ENCODE measurements at places on chromosomes 2 and 18.

DNA sequence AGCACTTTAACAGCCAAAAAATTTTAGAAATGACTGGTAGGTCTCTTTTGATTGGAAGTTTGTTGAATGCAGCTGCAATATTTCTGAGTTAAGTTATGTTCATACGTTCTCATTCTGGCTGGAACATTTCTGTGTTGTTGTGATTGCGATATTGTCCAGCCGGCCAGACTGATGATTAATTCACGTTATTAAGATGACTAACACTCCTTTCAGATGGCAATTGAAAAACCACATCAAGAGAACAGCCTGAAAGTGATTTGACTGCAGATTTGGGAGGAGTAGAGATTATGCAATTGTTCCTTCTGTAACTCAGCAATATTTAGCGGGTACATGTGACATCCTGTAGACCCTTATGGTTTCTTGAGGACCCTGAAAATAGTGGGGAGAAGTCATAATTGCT is 133.7 kb downstream of the FBXO15 start:
- no peak for DNase-seq

- DNase-seq = no peak
Observed at GRCh38 chr2:174967691-174968260, 37.4 kb downstream of the CHN1 start.

GRCh38 chr18:24009651-24010333 is 4.8 kb upstream of the TTC39C start:
- DNase-seq = no peak

GRCh38 chr2:198100346-198100745 is 296.0 kb downstream of the PLCL1 start:
- DNase-seq = no peak

GRCh38 chr18:63963615-63964256 is 6.1 kb upstream of the SERPINB8 start:
- no peak for DNase-seq

- no peak for DNase-seq
Observed at GRCh38 chr2:67752199-67752598, 310.6 kb downstream of the C1D start.

- DNase-seq = no peak
Observed at GRCh38 chr2:101145406-101145805, 5.8 kb downstream of the TBC1D8 start.

GRCh38 chr18:45958730-45959129 is 8.4 kb downstream of the EPG5 start:
- DNase-seq = no peak

GRCh38 chr2:54525321-54525720 is 69.2 kb downstream of the SPTBN1 start:
- DNase-seq = no peak

DNA sequence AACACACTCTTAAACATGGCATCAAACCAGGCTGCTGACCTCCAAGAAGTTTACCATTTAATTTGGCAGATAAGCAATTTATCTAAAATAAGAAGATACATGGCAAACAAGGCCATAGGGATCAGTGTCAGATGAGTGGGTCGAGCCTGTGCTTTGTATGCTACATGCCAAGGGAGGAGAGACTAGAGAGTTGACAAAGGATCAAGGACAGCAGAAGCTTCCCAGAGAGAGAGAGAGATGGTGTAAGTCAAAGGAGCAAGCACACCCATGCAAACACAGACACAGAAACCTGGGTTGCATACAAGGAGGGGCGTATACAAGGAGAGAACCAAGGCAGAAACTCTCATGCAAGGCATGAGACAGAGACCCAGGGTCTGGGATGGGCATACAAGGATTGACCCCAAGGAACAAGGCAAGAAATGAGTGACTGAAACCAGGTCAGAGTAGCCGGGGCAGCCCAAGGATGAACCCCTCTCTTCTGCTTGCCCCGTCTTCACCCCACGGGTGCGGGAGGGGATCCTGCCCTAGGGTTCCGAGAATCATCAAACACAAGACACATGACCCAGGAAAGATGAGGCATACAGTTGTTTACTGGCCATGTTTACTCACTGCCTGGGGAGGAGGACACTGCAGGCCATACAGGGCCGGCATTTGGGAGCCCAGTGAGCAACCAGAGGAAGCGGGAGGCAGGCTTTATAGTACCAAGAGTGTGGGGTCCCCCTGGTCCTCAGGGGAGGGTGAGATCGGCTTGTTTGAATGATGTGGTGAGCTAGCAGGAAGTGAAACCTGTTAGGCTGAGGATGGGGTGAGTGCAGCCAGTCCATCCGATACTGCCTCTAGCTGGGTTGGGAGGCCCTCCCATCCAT is 529.2 kb upstream of the ID2 start:
- no peak for DNase-seq

DNA sequence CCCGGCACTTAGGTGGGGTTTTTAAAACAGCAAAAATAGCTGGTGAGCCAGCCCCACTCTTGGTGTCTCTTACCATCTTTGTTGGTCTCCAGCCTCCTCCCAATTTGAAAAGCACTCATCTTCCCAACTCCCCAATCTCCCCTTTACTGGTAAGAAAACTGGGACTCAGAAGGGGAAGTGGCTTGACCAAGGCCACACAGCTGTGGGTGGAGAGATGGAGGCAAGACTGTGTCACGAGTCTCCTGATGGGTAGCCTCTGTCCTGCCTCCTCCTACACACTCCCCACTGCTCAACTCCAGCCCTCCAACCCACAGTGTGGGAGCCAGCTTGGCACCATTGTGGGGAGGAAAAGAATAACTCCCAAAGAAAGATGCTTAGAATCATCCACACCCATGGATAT is 140.4 kb downstream of the SMAD2 start:
- no peak for DNase-seq

- DNase-seq = no peak
Observed at GRCh38 chr18:63832470-63832869, 55.0 kb upstream of the SERPINB2 start.

DNA sequence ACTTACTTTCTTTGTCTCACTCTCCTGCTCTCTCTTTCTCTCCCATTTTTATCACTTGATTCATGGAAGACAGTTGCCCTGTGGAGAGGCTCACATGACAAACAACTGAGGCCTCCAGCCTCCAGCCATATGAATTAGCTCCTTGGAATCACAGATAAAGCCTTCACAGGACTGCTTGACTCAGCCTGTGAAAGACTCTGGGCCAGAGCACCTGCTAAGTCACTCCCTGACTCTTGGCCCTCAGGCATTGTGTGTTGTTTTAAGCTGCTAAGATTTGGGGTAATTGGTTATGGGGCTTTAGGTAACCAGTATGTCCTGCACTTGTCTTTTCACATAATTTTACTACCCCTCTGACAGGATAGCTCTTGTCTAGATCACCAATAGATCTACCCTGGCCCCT is 334.9 kb downstream of the SOX11 start:
- no peak for DNase-seq

- no peak for DNase-seq
Observed at GRCh38 chr2:62992561-62992960, 58.1 kb upstream of the OTX1 start.

DNA sequence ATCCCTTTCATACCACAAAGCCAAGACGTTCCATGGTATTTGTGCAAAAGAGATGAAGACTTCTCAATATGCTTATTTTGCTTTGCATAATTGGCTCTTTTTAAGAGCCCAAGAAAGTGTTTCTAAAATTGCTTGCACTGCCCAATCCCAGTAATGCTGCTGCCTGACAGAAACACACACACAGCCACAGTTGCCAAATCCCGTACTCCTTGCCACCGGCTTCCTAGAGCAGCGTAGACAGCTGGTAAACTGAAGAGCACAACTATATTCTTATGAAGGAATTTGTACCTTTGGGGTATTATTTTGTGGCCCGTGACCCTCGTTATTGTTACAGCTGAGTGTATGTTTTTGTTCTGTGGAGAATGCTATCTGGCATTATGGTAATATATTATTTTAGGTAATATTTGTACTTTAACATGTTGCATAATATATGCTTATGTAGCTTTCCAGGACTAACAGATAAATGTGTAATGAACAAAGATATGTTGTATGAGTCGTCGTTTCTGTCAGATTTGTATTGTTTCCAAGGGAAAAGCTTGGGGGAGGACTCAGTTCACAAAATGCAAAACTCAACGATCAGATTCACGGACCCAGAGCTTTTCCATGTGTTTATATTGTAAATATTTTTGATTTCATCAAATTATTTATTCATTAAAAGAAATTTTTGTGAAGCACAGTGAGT is 202.9 kb upstream of the RAB12 start:
- no peak for DNase-seq

DNA sequence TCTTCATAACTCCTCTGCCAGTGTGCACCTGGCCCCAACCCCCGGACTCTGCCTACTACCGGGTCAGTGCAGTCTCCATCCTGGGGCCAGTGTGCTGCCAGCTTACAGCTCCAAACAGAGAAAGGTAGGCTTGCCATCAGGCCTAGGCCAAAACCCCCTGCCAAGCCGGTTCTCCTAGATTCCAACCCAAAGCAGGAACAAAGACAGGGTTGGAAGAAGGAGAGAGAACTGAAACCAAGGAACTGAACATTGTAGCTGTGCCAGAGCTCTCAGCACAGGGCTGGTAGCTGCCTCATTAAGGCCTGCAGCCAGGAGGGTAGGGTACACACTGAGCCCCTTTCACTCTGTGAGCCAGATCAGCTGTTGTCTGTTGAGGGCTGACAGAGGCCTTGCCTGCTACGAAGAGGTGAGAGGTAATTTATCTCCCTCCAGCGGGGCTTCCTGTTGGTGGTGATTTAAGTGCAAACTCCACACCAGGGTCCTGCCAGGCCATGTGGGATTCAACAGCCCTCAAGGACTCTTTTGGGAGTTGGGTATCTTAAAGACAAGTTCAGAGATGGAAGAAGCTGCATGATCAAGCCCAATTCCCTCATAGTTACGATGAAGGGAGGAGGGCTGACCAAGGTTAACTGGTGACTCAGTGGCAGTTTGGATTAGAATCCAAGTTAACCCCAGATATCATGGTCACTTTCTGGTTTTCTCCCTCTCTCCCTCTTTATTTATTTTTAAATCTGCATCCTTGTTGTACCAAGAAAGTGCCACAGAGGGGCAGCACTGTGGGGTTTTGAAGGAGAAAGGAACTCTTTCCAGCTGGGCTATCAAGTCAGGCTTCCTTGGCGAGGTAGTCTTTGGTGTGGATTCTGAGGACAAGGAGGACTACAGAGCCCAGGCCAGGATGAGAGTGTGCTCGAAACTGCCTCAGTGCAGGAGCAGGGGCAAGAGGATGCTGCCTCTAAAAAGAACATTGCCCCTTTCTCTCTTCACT is 48.1 kb downstream of the CYRIA start:
- no peak for DNase-seq

GRCh38 chr2:62291517-62292137 is 95.7 kb downstream of the B3GNT2 start:
- DNase-seq = no peak

DNA sequence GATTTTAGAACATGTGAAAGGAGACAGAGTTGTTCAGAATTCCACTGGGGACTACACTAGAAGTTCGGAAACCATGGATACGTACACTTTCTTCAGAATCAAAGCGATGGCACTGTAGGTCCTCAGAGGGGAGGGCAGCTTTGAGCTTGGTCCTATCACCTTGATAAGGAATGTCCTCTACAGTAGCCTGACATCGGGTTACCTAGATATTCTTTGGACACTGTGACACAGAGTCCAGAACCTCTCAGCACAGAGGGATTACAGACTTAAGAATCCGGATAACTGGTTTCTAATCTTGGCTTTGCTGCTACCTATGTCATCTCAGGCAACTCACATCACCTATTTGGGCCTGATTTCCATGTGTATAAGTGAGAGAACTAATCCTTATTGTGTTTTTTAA is 14.0 kb downstream of the LBH start:
- DNase-seq = no peak

GRCh38 chr18:43265465-43265864 is 11.8 kb downstream of the SYT4 start:
- no peak for DNase-seq

GRCh38 chr2:3460156-3460555 is 59.2 kb downstream of the ADI1 start:
- DNase-seq = no peak

DNA sequence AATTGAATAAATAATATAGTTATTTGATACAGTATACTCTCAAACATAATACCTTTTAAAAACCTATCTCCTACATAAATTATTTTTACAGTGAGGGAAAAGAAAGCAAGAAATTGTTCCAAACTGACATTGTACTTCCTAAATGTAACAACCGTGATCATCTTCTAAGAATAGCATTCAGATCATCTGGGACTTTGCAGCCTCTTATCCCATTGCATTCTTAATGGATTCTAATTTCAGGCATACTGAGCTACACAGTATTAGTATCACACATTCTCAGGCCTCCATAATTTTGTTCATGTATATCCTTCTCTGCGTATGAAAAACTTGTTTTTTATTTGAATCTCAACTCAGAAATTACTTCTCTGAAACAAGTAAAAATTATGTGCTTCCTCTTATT is 1134.7 kb upstream of the CDH2 start:
- no peak for DNase-seq

DNA sequence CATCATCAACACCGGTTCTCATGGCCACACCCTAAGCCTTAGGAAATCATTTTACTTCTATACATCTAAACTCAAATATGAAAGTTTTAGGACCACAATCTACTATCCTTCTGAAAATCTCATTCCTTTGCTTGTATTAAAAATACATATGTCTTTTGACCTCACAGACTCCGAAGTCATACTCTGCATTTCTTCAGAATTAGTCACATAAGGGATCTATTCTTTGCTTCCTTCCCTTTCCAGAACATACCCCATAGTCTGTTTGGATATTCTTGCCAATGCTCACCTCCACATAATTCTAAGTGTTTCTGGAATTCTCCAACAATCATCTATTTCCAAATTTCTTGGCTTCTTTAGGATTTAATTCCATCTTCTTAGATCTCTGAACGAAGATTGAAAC is 14.2 kb upstream of the DSG1 start:
- DNase-seq = no peak

- no peak for DNase-seq
Observed at GRCh38 chr2:112724591-112725525, 4.0 kb downstream of the NT5DC4 start.

DNA sequence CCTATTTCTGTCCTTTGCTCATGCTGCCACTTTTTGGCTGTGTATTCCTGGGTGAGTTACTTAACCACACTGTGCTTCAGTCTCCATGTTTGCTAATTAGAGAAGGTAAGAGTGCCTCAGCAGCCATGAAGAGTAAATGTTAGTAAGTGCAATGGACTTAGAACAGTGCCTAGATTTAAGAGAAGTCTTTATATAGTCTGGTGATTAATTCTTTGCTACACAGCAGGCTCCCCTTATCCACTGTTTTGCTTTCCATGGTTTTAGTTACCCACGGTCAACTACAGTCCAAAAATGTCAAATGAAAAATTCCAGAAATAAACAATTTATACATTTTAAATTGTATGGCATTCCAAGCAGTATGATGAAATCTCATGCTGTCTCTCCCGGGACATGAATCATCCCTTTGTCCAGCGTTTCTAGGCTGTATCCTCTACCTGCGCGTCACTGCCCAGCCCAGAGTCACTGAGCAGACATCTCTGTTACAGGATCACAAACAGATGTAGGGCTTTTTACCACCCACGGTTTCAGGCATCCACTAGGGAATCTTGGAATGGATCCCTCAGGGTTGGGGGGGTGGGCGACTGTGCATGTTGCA is 91.0 kb downstream of the CTIF start:
- DNase-seq = no peak

GRCh38 chr2:117785740-117786139 is 28.8 kb upstream of the DDX18 start:
- no peak for DNase-seq

- DNase-seq = no peak
Observed at GRCh38 chr2:105857076-105857740, 112.5 kb downstream of the NCK2 start.

All from stimulated activated CD8-positive, alpha-beta memory T cell treated with anti-CD3 and anti-CD28 coated beads, Interleukin-7, amount 100 ng/mL, for 24 hours (primary cell).